ENCODE measurements at places on chromosomes 4 and X.

DNA sequence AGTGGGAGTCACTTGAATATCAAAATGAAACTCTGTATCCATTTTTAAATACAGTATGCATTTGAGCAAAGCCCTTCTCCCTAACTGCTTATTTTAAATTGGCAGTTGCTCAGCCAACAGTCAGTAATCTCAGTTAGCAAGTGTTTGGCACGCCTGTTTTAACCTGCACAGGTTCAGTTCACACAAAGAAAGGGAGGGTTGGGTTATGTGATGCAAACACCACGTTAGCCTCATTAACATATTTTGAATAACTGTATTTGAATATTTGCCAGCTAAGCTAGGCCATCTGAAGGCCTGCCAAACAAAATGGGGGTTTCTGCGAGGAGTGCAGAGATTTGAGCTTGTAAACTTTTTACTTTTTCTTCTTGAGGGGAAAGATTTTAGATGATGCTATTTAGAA lies 19.8 kb downstream of the GAB1 start:
- DNase-seq = no peak

GRCh38 chr4:42478509-42478908 lies 81.2 kb downstream of the SHISA3 start:
- DNase-seq = no peak

- DNase-seq = no peak
Observed at GRCh38 chr4:76380561-76380960, 40.4 kb downstream of the CCDC158 start.

DNA sequence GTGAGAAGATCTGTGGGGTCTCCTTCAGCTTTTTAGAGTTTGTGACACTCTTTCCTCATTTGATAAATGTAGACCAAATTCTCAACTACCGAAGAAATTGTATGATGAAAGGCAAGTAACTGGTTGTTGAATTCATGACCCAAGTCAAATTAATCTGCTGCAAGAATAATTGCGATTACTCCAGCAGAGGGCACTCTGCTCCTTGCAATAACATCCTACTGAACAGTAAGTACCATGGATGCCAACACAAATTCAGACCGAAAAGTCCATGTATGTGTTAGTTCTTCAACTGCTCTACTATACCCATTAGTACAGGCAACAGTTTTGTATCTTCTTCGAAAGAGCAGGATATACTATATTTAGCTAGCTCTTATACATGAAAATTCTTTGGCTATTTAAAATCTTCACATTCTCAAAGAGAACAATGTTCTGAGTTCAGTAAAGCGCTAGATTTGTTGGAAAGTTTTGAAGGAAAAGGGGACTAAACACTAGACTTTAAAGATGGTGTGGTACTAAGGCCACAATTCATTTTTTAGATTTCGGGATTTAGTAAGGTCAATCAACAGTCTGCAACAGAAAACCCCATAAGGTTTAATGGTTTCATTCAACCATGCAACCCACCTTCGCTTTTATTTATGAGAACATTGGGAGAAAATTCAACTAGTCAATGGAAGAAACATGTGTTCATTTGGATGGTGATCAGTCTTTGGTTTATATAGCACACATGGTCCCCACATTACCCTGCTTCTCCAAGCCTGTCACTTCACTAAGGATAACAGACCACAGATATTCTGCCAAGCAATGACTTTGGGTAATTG lies 105.4 kb upstream of the TBC1D9 start:
- DNase-seq = peak; percentile 76

DNA sequence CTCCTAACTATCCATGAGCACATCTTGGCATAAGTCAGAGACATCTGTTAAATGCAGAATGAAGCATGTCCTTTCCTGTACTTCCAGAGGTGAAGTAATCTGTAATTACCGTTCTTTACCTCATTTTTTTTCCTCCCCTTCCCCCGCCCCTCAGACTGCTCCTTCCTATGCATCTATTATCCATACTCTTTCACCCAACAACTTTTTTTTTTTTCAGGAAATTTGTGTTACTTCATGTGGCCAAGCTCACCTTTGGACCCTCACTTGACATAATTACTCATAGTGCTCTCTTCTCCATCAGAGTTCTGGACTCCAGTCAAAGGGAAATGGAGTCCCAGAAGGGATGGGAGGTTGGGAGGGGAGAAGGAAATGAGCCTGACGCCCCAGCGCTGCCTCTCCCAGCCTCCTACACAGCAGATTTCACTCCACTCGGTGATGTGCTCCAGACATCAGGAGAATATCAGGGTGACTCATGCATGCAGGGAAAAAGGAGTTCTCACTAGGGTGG lies 568.8 kb downstream of the STIM2 start:
- DNase-seq = no peak

GRCh38 chr4:168677879-168678278 lies 181.0 kb downstream of the PALLD start:
- no peak for DNase-seq

DNA sequence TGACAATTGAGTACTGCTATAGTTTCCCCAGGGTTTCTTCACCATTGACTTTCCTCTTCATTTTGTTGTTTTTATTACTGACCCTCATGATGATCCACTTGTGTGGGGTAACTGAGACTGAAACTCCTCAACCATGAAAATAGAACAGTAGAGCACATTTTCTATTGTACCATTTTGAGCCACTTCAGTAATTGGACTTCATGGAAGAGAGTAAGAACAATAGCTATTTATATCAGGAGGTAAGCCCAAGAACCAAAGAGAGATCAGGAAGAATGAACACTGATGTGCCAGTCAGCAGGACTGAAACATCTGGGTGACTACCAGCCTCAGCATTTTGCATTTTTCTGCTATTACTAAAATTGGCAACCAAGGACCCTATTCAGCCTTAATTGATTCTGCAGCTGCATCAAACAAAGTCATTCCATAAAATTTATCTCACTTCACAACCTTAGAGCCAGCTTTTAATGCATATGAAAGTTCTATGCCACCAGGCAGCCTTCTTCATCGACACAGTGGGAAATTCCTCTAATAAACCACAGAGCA lies 151.4 kb downstream of the BANK1 start:
- no peak for DNase-seq

DNA sequence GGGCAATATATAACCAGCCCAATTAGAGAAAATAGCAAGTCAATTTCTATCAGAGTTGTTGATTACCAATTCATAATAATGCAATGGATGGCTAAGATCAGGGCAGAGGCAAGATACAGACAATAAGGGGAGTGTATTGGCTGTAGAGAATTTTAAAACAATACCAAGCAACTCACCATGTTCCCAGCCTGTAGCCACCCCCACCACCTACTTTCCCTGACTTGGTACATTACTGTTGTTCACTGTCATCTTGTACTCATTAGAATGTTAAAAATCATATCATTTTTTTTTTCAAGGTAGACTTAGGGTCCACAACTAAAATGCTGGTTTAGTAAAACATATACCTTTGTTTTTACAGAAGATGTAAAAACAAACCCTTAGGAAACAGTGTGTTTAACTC lies 27.7 kb downstream of the HNRNPD start:
- no peak for DNase-seq

DNA sequence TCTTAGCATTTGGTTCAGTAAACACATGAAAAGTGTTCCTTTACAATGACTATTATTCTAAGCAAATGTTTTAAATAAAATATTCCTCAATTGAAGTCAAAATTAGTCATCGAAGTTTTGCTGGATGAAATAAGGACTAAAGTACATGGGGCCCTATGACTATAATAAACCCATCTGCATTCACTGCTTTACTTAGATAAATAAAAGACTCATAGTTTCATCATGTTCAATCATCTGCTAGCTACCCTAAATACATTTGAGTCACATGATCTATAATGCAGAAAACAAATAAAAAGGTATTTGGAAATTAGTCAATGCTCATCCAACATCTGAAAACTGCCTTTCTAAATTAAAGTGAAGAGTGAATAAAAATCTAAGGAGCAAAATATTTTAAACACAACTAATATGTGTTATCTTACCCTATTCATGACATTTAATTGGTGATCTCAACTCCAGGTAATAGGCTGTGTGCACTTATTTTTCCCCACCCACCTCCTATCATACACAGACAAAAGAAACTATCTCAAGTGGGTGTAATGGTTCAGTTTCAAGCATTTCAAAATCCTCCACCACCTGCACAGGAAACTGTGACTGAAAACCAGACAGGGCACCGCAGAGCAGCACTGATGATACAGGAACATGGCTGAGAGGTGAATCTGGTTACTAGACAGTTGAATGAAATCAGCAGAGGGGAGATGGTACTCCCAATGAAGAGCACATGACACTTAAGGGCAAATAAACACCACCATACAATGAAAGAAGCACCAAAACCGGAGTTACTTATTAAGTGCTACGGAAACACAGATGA lies 78.6 kb downstream of the CAMK2D start:
- DNase-seq = no peak

- no peak for DNase-seq
Observed at GRCh38 chr4:89922848-89923416, 28.3 kb downstream of the MMRN1 start.

DNA sequence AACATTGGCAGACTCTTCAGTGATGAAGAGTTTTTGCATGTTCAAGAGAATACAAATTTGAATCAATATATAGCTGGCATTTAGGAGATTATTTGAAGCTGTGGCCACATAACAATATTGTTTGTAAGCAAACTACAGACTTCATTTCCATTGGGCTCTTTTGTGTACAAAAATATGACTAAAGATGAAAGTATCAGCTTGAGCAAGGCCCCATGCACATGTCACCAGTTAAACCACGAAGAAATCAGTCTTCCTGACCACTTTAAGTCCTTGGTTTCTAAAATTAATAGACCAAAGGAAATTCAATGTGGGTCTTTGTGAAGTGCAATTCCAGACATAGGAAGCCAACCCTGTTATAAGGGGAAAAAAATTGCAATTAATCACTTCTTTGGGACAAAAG lies 1664.6 kb upstream of the ADGRL3 start:
- DNase-seq = no peak

- DNase-seq = peak; percentile 60
Observed at GRCh38 chr4:118557298-118557851, 127.8 kb upstream of the METTL14 start.

GRCh38 chr4:25013756-25014661 lies 16.7 kb downstream of the LGI2 start:
- DNase-seq = peak; percentile 7

GRCh38 chrX:129577473-129577872 lies 37.4 kb downstream of the OCRL start:
- DNase-seq = no peak

DNA sequence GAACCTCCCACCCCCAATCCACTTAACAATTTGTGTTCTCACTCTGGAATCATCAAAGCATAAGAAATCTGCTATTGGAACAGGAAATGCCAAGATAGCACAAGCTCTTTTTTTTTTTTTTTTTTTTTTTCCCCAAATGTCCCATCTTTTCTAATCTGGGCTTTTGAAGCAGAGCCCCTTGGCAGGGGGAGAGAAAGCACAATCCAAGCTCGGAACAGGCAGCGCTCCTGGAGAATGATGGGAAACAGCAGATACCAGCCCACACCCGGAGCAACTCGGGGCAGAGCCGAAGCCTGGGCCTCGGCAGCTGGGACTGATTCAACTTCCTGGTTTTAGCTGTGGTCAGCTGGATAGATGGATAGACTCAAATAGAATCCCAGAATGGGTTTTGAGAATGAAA lies 235.1 kb downstream of the QDPR start:
- DNase-seq = no peak

DNA sequence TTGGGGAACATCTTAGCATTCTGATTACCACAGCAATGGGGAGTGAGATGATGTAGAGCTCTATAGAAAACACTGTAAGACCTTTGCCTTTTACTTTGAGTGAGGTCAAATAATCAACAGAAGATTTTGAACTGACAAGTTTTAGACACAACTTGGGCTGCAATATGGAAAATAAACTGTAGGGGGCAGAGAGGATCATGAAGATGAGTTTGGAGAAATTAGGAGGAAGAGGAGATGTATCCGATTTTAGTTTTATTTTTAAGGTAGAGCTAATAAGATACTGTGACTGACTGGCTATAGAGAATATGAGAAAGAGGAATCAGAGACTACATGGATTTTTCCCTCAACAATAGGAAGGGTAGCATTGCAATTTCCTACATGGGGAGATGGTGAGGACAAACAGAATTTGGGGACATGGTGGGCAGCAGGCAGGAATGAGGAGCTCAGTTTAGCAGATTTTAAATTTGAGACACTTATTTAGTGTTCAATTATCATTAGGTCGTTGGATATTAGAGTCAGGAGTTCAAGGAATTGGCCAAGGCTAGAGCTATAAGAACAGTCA lies 563.1 kb downstream of the INPP4B start:
- peak; percentile 6 for DNase-seq

- no peak for DNase-seq
Observed at GRCh38 chrX:96564595-96564994, 120.0 kb upstream of the DIAPH2 start.

DNA sequence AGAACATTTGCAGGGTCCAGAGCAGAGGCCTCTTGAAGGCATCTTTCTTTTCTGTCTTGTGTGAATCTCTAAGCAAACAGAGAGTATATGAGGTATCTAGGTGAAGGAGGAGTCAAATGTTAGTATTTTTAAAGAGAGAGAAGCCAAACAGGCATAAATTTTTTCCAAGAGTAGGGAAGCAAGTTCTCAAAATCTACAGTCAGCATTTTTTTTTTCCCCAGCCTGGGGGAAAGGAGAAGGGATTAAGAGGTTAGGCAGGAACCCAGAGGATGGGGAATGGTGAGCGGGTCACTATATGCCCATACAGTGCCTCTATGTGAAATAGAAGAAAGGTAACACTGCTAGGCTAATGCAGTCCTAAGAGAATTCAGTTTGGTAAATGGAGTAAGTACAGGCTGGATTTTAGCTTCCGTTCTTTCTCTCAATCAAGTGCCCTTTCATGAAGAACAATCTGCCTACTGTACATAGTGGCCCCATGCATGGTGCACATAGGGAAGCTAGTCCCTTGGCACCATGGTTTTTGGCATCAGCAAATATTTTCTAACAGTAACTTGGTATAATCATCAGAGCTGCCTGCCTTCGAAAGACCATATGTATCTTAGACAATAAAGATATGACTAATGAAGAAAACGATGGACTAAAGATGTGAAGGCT lies 163.1 kb upstream of the MAB21L2 start:
- no peak for DNase-seq

DNA sequence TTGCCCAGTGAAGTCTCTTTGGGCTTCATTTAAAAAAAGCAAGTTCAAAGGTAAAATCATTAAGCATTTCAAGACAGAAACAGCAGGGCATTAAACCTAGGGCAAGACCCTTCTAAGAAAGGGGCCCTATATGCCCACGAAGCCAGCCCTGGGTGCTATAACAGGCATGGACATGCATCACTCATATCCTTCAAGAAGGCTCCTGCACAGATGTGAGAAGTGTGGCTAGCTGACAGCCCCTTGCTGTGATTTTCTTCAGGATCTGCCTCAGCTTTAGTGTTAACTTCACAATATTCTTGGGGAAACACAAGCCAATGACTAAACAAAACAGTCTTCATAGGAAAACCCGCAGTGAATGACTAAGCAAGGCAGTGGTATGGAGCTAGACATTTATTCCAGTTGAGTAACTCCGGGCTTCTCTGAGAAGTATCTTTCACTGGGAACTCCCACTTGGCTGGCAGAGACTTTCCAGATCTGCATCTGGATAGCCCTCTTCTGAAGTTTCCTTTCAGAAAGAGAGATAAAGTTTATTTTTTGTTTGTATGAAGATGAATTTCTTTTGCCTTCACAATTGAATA lies 11.9 kb upstream of the MAOA start:
- DNase-seq = no peak
